LoVo (cell line): ENCODE measurements at places on chromosomes 3 and 15.

GRCh38 chr15:83396101-83396500 lies 51.0 kb upstream of the SH3GL3 start:
- DNase-seq: no peak

DNA sequence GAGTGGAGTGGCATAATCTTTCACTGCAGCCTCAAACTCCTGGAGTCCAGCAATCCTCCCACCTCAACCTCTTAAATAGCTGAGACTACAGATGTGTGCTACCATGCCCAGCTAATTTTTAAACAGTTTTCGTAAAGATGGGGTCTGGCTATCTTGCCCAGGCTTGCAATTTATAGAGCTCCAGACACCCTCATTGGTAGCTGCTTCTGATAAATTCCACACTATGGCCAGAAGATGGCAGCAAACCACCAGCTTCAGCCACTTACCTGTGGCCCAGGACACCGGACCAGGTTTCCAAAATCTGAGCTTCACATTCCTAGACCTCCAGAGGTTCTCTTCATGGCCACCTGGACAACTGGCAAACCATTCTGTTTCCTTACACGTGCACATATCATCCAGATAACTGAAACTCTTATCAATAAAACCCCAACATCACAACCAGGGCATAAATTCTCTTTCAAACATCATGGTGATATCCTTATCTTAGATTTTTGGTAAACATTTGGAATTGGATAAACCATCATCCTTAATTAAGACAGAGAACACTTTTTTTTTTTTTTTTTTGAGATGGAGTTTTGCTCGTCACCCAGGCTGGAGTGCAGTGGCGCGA lies 28.9 kb downstream of the FBXW12 start:
- DNase-seq: peak; percentile 66

DNA sequence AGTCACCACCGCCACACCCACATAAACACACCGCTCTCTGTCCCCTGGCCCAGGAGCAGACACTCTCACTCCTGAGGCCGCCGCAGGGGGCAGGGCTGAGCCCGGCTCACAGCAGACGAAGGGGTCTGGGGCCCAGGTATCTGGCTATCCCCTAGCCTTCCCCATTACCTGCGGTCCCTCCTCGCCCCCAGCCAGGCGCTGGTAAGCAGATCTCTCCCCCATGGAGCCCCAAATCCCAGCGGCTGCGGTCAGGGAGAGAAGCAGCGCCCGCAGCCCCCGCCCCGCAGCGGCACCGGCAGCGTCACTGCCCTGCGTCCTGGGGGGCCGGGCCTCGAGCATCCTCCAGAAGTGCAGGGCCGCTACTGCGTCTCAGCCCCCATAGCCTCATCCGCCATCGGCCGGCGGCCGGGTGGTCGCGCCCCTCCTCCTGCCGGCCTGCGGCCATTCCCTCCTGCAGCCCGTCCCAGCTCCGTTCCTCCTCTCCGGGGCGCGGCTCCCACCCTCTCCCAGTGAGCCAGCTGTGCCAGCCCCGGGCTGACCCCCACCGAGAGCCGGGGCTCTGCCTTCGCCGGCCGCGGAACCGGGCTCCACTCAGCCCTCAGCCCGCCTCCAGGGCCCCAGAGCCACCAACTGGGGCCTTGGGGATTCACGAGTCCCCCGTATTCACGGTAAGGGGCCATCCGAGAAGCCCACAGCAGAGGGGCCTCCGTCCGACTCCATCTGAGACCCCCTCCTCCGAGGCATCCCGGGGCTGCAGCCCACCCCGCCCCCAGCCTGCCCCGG lies 13.1 kb downstream of the TNK2 start:
- peak; percentile 77 for DNase-seq

DNA sequence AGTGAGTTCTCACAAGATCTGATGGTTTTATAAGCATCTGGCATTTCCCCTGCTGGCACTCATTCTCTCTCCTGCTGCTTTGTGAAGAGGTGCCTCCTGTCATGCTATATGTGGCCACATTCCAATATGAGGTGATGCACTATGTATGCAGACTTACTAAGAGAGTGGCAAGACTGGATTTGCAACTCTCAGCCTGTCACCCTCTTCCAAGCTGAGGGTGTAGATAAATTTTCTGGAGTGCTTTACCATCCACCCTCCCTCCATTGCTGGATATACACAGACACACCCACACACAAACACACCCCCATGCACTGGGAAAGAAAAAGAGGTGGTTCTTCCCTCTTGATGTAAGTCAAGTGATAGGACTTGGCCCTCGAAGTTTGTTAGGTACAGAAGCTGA lies 30.2 kb upstream of the CHMP2B start:
- peak; percentile 36 for DNase-seq

- no peak for DNase-seq
Observed at GRCh38 chr3:32499585-32499984, 3.1 kb downstream of the CMTM6 start.

GRCh38 chr15:61410662-61411061 lies 181.6 kb upstream of the RORA start:
- no peak for DNase-seq

GRCh38 chr3:120100711-120101110 lies 6.5 kb upstream of the GSK3B start:
- DNase-seq: no peak

DNA sequence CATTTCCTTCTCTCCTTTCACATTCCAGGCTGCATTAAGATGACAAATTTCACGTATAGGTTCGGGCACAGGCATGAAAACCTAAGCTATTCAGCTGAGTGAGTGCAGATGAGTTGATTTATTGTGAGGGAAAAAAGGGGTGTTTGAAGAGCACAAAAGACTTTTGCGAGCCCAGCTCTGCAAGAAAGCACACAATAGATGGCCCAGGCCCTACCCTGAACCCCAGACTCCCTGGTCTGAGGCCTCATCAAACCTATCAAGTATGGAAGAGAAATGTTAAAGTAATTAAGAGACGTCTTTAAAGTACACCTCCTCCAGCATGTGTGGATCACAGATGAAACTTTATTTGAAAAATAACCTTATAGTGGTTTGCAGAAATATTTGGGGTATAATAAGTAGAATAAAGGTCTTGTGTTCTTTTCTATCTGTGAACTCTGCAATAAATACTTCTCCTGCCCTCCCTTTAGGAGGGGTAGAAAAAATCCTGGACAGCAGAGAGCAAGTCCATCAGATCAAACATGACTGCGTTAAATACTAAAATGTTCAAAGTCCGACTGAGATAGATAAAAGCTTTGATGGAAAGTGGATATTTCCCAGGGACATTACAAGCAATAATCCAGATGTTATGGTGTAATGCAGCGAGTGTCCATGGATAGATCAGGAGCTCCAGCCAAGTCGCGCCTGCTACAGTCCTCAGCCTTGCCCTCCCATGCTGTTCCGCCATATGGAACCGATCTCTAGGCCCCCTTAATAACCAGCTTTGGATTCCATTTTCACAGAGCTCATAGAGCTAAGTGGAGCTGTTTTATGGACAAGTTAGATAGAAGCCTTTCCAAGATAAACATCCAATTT lies 121.5 kb downstream of the MCTP2 start:
- no peak for DNase-seq

DNA sequence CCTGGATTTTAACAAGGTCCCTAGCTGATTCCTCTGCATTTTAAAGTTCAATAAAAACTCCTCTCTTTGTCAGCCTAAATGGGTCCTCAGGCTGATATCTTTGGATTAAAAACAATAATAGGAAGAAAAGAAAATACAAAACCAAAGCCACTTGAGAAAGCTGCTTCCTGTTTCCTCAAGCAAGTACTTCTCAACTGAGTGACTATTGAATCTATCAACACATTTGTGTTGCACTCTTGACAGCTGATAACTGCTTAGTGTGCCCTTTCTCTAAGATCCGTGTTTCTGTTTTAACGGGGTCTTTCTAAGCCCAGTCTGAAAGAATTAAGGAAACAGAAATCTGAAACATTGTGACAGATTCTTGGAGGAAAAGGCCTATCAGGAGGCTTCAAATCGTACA lies 410.7 kb downstream of the GRM7 start:
- DNase-seq: no peak

- no peak for DNase-seq
Observed at GRCh38 chr3:31064021-31064420, 169.6 kb upstream of the GADL1 start.

DNA sequence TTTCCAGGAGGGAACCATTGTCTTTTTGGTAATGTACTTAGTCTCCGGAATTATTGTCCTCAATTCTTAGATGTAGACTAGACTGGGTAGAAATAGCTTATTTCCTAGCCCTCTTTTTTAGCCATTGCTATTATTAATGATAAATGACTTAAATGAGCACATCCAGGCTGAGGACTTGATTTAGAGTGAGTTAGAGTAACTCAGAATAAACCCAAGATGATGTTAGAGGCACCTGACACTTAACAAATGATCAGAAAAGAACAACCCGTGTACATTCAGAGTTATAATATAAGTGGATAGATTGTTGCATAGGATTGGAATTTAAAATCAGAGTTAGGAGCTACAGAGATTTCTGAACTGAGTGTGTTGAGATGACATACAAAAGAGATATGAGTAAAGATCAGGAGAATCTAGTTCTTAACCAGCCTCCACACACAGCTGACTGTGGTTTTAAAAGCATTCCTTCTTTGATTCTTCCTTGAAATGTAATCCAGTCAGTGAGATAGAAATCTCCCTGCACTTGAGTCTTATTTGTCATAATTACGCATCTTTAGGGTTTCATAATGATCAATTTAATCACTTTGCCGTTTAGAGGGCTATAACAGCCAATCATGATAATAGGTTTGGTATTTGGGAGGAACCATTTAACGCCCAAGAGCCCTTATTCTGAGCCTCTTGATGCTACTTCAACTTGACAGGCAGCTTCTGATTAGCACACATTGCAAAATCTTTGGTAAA lies 366.5 kb downstream of the GAP43 start:
- no peak for DNase-seq

DNA sequence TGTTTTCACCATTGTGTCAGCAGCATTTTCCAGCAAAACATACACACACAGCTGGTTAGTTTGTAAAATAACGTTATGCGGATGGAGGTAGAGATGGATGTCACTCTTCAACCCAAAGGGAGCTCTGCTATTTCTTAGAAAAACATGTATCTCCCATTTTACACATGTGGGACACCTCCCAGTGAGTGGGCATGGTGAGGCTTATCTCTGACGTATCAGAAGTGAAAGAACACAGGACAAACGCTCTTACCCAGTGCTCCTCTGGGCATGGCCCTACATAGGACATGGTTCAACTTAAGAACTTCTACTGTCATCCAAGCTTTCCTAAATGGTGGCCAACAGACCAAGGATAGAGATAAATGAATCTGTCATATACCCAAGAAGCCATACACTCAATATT lies 2.1 kb downstream of the FAM240A start:
- no peak for DNase-seq

GRCh38 chr15:61655881-61656280 lies 404.4 kb downstream of the VPS13C start:
- no peak for DNase-seq
